Left lung (tissue), 14 donors: ENCODE measurements at places on chromosomes 5 and 9. TPM values are rescaled to one million over a fixed set of nuclear protein-coding genes. Genes with fewer than 3 reads are reported as not detected.

The NOXA1 gene
- 7.3 TPM for polyA plus RNA-seq

The GLIPR2 gene
- 33.0 TPM for polyA plus RNA-seq

The ASPN gene
- 7.3 TPM for polyA plus RNA-seq

The SLC6A18 gene
- not detected for polyA plus RNA-seq

The SAXO1 gene
- 0.20 TPM for polyA plus RNA-seq

The LECT2 gene
- polyA plus RNA-seq: 0.79 TPM

The CDC20B gene
- 7.5 TPM for polyA plus RNA-seq

The GOLM1 gene
- polyA plus RNA-seq: 114 TPM

The SHC3 gene
- polyA plus RNA-seq: 10.4 TPM

The TAL2 gene
- polyA plus RNA-seq: 0.67 TPM

The TUBB4B gene
- 315 TPM for polyA plus RNA-seq

The IFNA2 gene
- not detected for polyA plus RNA-seq

The DMRT3 gene
- not detected for polyA plus RNA-seq

The SLC23A1 gene
- 1.1 TPM for polyA plus RNA-seq

The TUSC1 gene
- 15.1 TPM for polyA plus RNA-seq

The SNCB gene
- polyA plus RNA-seq: 0.21 TPM

The F12 gene
- 0.35 TPM for polyA plus RNA-seq

DNA sequence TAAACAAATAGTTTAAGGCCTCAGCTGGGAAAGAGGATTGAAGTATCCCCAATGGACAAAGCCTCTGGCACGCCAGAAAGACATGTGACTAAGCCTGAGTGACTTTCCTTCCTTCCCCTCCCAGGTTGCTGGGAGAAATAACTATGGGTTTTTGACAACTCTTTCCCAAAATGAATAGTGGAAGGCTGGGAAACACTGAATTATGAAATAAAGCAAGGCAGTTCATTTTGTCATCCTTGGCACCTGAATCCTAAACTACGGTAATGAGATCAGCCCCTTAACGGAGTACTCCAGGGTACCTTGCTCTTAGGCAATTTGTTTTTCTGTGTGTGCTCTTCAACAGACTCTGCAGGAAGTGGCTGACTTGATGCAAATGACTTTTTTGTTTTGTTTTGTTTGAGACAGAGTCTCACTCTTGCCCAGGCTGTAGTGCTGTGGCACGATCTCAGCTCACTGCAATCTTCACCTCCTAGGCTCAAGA lies 75.2 kb downstream of the LMNB1 start:
- DNase-seq: no peak

- DNase-seq: no peak
Measured at GRCh38 chr5:90888511-90889324, 330.1 kb downstream of the ADGRV1 start.

GRCh38 chr5:149829954-149830353 lies 99.8 kb downstream of the PPARGC1B start:
- DNase-seq: no peak

- no peak for DNase-seq
Measured at GRCh38 chr9:4195285-4195684, 104.6 kb downstream of the GLIS3 start.

- DNase-seq: no peak
Measured at GRCh38 chr9:85740787-85741094, 1.0 kb downstream of the AGTPBP1 start.

- no peak for DNase-seq
Measured at GRCh38 chr9:36843964-36844363, 190.1 kb downstream of the PAX5 start.

GRCh38 chr9:129178568-129179382 lies 714 bp upstream of the IER5L start:
- no peak for DNase-seq

DNA sequence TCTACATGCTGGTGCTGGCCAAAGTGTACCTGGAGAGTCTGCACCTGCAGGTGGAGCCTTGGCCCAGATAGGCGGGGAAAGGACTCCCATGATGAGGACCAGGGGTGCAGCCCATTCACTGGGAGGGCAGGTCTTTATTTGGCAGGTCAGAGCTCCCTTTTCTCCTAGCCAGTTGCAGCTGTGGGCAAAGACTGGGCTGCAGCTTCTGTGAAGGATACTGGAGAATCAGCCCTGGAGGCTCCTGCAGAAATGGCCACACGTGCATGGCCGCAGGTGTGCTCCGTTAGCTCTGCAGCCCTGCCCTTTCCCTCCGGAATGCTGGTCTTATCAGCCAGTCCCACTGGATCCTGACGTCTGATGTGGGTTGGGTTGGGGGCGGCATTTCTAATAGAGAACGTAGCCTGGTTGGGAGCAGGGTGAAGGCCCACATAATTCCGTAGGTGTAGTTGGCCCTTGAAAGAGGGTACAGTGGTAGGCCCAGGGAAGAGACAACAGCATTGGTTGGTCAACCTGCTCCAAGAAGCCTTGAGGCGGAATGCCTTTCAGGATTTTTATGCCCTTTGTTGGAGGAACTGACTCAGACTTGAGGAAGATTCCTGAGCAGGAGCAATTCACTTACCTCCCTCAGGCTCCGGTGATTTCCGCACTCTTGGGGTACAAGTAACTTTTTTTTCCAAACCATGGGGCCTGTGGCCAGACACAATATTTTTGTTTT lies 22.0 kb upstream of the TIFAB start:
- no peak for DNase-seq

- no peak for DNase-seq
Measured at GRCh38 chr9:3150074-3150473, 306.2 kb upstream of the PUM3 start.

- no peak for DNase-seq
Measured at GRCh38 chr5:108810717-108811116, 63.0 kb downstream of the FER start.

GRCh38 chr5:2164586-2164985 lies 281.9 kb upstream of the IRX4 start:
- DNase-seq: no peak

GRCh38 chr5:132272311-132273210 lies 15.1 kb downstream of the PDLIM4 start:
- DNase-seq: no peak

- no peak for DNase-seq
Measured at GRCh38 chr5:132262882-132263547, 5.5 kb downstream of the PDLIM4 start.

DNA sequence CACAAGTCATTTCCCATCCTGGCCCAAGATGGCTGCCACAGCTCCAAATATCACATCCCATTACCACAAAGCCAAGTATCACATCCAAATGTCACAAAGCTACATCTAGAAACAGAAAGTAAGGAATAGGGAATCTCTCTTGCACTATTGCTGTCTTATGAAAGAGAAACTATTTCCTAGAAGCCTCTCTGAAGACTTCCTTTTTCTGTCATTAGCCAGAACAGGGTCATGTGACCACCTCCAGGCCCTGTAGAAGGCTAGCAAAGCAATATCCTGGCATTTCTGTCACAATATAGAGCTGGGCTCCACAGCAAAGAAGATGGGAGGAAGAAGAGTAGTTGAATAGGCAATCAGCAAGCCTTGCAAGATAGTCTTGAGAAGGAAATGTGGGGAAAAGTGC lies 99.2 kb downstream of the SH3TC2 start:
- DNase-seq: no peak

- no peak for DNase-seq
Measured at GRCh38 chr9:118883411-118883810, 485.8 kb downstream of the BRINP1 start.

GRCh38 chr9:71830929-71831328 lies 62.6 kb upstream of the CEMIP2 start:
- DNase-seq: no peak

GRCh38 chr5:128253161-128253560 lies 169.6 kb downstream of the SLC12A2 start:
- no peak for DNase-seq

- DNase-seq: no peak
Measured at GRCh38 chr5:153520952-153521351, 30.5 kb downstream of the GRIA1 start.

GRCh38 chr5:71013575-71013974 lies 11.6 kb downstream of the NAIP start:
- no peak for DNase-seq

DNA sequence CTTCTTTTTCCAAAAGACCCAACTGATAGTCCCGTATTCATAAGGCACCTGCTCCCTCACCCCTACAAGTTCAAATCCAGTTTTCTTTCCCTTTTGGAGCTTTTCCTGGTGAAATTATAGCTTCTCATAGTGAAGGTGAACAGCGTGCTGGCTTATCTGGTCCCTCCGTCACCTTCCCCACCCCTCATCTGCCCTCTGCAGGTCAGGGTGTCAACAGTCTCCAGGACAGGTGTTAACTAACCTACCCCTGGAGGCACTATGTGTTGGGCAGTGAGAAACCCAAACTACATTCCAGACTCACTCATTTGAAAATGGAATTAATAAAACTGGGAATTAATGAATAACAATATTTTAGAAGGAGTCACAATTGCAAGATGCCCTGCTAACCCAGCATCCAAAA lies 109.0 kb upstream of the TAS2R1 start:
- DNase-seq: no peak

DNA sequence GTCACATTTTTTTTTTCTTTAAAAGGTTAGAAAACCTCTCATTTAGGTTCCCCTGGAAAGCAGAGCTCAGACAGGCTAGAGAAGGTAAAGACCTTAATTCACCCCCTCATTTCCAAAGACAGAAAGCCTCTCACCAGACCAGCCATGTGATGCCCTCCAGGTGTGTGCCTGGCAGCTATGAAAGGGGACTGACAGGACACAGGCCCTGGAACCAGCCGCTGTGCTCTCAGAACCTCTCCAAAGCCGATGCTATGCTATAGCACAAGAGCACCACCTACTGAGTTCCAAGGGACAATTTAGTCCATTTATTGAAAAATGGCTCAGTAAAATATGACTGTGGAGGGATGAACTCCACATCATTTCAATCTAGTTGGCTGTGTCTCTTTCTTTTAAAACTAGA lies 48.8 kb downstream of the FANCC start:
- DNase-seq: no peak

GRCh38 chr5:147200004-147200403 lies 34.8 kb upstream of the STK32A start:
- no peak for DNase-seq
